ENCODE measurements at places on chromosomes 13 and 19.

GRCh38 chr19:1324806-1325567 lies 39.3 kb downstream of the EFNA2 start:
- peak; percentile 40 for DNase-seq

- no peak for DNase-seq
These were observed 4.9 kb downstream of the ZNF878 start for GRCh38 chr19:12047868-12048267.

DNA sequence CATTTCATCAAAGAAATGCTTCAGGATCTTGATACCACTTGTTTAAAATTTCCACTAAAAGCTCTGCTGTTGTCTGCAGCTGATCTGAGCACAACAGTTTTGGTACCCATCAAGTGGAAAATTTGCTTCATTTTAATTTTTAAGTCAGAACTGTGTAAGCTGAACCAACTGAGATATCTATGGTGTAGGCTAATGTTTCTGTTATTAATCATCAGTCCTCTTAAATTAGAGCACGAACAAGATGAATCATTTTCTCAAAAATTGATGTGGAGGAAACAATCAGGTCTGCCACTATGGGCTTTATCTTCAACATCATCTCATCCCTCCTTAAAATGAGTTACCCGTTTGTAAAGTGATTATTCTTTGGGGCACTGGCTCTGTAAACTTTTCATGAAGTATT lies 221.5 kb upstream of the NBEA start:
- DNase-seq = no peak

GRCh38 chr19:10013834-10014618 lies 743 bp downstream of the RDH8 start:
- DNase-seq = no peak

- no peak for DNase-seq
These were observed 155.7 kb downstream of the ENOX1 start for GRCh38 chr13:43631106-43631505.

DNA sequence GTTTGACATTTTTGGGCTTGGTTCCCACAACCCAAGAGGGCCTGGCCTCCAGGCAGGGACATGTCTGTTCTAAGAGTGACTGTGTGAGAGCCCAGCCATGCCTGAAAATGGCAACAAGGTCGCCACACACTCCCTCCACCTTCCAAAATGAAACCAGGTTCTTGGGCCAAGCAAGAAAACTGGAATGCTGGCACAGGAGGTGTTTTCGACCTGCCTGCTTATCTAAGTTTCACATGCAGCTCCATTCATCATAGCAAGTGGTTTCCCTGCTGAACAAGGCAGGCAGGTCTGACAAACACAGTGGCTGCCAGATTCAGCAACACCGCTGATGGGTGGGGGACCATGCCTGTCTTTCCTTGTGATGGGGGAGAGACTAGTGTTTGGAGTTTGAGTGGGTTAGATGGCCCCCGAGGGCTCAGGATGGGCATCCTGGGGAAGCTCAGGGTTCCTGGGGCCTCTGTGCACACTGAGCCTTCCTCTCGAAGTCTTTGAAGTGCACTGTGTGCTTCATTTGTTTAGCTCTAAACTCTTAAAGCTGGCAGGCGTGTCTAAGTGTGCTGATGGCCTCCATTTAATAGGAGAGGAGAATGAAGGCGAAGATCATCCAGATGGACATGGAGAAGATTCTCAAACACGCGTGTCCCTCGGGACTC lies 17.9 kb upstream of the GAS6 start:
- DNase-seq = no peak

DNA sequence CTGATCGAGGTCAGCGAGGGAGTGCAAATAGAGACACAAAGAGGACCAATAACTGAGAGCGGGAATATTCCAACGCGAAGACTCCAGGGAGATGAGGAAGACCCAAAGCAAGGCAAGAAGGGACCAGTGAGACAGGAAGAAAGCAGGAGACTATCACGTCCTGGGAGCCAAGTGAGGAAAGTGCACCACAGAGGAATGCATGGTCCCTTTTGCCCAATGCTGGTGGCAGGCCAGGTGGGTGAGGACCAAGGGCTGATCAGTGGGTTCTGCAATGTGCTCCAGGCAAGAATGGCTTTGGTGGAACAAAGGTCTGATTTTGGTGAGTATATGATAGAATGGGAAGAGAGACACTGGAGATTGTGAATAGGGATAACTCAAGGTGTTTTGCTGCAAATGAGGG lies 25.4 kb downstream of the CHST8 start:
- no peak for DNase-seq

DNA sequence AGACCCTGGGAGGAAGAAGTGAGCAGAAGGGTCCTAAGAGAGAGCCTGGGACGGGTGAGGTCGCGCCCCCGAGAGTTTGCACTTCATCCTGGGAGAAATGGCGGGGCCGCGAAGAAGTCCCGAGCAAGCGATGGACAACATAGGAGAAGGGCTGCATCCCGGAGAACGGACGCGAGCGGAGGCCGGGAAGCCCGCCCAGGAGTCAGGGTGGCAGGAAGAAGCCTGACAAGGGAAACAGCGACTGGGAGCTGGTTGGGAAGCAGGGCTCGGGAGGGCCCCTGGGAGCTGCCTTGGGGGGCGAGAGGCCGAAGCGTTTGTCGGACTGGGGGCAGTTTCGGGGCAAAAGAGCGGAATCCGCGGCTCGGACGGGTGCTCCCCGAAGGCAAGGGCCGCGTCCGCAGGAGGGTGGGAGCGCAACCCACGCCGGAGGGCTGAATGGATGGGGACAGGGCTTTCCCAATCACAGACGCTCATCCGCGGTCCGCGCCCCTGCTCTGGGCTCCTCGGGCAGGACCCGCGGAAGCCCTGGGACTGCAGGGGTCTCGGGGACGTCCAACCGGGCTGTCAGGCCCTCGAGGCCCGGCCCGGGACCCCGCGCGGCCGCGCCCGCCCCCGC lies 469 bp downstream of the ABHD17A start:
- peak; percentile 29 for DNase-seq

DNA sequence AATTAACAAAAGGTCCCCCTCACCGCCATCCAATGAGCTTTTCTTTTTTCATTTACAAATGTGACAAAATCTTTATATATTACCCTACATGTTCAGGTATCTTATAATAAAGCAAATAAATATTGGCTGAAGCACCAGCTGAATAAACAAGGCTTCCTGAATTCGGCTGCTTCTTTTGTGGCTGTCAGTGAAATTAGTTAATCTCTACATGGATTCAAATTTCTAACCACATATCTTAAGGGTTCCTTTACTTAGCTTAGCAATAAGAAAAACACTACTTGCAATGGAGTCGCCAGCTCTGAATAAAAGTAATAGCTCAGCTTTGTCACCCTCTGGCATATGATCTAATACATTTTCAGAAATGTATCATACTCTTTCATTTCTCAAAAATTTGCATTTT lies 104.3 kb downstream of the CCNA1 start:
- no peak for DNase-seq

DNA sequence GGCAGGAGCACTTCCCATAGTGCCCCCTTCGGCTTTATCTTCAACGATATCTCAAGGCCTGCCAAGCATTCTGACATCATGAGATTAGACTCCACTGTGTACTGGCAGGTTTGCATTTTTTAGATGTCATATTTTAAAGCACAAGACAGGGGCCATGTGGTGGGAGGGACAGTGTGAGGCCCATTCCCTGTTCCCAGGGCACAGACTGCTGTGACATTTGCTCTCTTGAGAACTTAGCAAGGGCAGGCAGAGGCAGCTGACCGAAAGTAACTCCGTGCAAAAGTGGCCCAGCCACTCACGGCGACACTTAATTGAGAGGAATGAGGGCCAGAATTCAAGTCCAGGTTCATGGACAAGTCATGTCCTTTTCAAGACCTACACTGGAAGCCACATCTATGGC lies 201.8 kb downstream of the COL4A1 start:
- DNase-seq = no peak

- DNase-seq = no peak
These were observed 63.9 kb downstream of the DACH1 start for GRCh38 chr13:71803066-71803465.

DNA sequence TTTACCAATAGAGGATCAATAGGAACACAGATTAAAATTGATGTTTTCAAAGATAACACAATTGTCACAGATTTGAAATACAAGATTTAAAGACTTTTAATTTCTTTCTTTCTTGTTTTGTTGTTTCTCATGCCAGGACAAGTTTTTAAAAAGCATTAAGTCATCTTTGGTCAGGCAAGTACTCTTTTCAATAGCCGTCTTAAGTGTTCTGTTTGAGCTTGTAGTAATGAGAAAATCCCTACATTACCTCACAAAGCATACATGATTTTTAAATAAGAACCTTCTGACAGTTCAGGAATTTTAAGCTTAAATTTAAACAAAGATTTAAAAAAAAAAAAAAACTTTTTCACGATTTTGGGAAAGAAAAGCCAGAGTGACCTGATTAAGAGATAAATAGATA lies 216.3 kb upstream of the PRR20A start:
- DNase-seq = no peak

DNA sequence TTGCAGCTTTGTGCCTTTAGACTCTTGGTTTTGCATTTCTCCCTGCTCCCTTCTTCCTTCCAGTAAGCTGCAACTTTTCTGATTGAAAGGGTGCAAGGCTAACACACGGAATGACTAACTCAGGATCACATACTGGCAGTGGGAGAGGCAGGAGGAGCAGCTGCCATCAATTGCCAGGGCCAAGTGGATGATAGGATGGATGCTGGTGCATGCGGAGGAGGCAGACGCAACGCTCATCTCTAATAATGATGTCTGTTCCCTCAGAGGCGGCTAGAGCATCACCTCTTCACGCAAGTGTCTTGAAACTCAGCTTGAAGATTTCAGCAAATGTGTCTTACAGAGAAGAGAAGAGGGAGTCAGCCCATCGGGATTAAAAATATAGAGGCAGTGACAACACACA lies 49.5 kb upstream of the TPM4 start:
- DNase-seq = no peak

- no peak for DNase-seq
These were observed 253.9 kb upstream of the GPC6 start for GRCh38 chr13:92972751-92973150.

DNA sequence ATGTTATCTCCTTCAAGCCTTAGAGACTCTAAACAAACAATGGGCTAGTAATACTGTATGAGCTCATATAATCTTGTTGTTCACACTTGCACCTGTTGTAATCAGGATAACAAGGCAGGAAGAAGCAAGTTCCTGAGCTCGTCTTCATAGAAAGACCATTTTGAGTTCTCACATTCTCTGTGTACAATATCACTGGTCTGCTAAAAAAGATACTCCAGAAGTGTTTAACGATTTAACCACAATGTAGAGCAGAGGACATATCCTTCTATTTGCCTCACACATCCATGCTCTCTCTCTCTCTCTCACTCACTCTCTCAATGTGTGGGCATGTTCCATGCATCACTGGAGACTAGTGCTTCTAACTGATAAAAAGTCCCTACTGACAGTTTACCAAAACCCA lies 122.9 kb downstream of the MIPEP start:
- DNase-seq = no peak

DNA sequence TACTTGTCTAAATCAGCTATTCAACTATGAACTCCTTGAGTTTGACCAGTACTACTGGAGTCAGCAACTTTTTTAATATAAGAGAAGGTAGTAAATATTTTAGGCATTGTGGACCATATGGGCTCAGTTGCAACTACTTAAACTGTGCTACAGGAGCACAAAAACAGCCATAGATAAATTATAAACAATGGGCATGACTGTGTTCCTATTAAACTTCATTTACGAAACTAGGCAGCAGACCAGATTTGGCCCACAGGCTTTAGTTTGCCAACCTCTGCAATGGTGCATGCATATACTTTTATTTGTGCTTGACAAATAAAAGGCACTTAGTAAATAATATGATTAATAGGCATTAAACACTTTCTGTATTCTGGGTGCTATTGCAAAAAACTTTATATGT lies 7.6 kb downstream of the FNDC3A start:
- DNase-seq = no peak

DNA sequence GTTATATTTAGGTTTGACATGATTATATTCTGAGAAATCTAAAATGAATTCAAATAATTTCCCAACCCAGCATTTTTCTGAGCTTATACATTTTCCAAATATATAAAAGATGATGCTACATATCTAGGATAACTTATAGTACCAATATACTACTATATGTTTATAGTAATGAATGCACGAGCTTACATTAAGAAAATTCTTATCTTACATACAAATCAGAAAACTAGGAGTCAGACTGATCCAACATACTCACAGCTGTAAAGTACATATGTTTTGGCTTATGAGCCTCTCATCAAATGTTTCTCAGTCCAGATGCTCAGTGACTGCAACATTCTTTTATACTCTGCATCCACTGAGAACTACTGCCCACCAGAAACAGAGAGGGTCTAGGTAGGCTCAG lies 491.3 kb upstream of the KLF12 start:
- no peak for DNase-seq

Data from activated T-cell treated with anti-CD3 and anti-CD28 coated beads, Interleukin-2, amount 50 U/mL, for 48 hours (primary cell).